ENCODE measurements at places on chromosomes 12 and 14. TPM values are rescaled to one million over a fixed set of nuclear protein-coding genes. Genes with fewer than 3 reads are reported as not detected.

METTL25 gene
- total RNA-seq: 9.7 TPM

DPPA3 gene
- not detected for total RNA-seq

GRCh38 chr14:21991130-21991529, 317.5 kb upstream of the OR4E1 start:
- DNase-seq: no peak

DNA sequence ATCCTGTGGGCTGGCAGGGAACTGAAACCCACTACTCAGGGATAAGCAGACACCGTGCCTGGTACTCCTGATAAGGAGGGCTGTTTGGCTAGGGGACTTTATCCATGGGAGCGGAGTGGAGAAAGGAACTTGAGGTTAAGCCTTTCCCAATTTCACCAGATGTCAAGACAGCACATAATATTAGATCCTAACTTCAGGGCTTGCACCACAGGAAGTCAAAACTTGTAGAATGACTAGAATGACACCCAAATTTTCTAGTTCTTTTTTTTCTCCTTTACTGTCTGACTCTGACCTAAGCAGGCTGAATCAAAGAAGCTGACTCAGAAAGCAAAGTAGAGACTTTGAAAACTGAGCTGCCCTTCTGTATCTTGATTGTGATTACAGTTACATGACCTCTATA, 7.1 kb upstream of the CGRRF1 start:
- DNase-seq: no peak

DNA sequence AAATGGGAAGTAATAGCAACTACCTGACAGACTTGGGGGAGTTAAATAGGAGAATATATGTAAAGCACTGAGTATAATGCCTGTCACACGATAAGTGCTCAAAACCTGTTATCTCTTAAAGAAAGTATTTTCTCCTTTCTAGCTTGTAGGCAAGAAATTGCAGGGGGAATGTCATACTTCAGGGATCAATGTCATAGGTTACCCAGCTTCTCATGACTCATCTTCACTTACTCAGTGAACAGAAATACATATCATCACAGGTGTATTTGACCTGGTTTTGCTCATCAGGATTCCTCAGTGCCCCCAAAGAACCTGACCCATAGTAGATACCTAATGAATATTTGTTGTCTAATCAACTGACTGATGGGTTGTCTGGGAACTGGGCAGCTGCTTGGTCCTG, 285.0 kb upstream of the ATP2B1 start:
- DNase-seq: no peak

All from mucosa of descending colon (tissue), 3 donors.